ENCODE measurements at places on chromosomes 2 and 18.

GRCh38 chr2:222353993-222354392 is 55.2 kb upstream of the PAX3 start:
- DNase-seq, result no peak

GRCh38 chr18:79856119-79857007 is 58.6 kb downstream of the KCNG2 start:
- peak; percentile 45 for DNase-seq

DNA sequence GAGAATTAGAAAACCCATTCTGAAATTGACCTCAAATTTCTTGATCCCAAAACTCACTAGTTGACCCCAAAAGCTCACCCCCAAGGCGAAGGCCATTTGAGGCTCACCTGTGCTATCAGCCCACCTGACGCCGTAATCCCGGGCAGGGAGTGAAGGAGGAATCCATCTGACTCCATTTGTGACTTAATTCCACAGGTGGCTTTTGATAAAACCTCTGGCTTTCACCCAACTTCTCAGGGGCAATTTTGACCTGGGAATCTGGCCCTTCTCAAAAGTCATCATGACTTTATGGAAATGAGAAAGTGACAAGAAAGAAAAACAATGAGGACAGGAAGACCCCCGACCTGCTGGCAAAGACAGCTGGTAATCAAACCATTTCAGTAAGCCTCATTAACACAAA is 86.9 kb upstream of the SALL3 start:
- no peak for DNase-seq

GRCh38 chr2:1588978-1589621 is 155.2 kb downstream of the PXDN start:
- peak; percentile 7 for DNase-seq

- no peak for DNase-seq
Observed at GRCh38 chr2:8527031-8527430, 154.8 kb upstream of the ID2 start.

DNA sequence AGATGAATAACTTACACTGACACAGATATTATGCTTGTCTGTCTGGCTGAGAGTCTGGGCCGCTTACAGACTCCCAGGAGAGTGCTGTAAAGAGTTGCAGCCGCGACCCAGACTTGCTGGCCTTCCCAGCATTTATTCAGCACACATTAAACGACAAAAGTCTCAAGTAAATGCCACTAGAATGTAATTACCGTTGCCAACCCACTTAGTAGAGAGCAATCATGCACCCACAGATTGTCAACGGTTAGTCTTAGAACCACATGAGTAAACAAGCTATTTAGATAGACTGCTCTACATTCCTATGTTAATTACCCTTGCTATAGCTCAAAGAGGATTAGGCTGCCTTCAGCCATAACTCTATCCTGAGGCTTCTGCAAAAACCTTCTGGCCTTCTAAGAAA is 47.8 kb upstream of the C2orf74 start:
- DNase-seq, result no peak

All from hematopoietic multipotent progenitor cell treated with erythropoietin and hydrocortisone succinate and interleukin-3 and kit ligand, for 6 days (in vitro differentiated cells).